ENCODE measurements at places on chromosomes 11 and 22. TPM values are rescaled to one million over a fixed set of nuclear protein-coding genes. Genes with fewer than 3 reads are reported as not detected.

DNA sequence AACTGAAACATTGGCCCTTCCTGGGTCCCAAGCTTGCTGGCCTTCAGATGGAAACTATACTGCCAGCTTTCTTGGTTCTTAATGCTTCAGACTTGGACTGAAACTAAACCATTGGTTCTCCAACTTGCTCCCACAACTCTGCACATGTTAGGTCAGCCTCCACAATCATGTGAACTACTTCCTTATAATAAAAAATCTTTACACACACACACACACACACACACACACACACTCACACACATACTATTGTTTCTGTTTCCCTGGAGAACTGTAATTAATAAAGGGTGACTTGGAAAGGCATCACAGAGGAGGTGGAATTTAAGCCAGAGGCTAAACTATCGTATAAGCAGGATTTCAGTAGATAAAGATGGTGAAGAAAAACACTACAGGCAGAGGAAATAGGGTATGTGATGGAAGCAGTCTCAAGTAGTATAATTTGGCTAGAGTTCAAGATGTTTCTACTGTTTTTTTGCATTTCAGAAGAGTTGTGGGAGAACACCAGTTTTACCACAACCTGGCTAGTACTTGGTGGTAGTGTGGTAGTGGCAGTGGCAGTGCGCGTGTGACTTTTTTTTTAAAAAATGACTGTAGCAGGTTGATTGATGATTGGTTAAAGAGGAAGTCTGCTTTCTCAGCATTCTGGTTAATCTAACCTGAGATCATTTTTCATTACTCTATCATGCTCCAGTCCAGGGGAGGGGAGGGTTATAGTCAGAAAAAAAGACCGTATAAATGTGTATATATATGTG, 70.1 kb downstream of the PDE3B start:
- H3K27me3 ChIP-seq = no peaks in the 10 kb centered on the region
- H3K36me3 ChIP-seq = no peaks in the 10 kb centered on the region
- no peak for DNase-seq
- no peak overlapping the region for H3K4me3 ChIP-seq

GRCh38 chr11:107592813-107593212, 1.9 kb downstream of the ELMOD1 start:
- H3K36me3 ChIP-seq = no peaks in the 10 kb centered on the region
- H3K4me1 ChIP-seq = peaks cover 9% of the 10 kb centered on the region
- H3K4me3 ChIP-seq = no peak overlapping the region
- H3K27me3 ChIP-seq = peaks cover 84% of the 10 kb centered on the region

GRCh38 chr11:45890886-45891550, 5.6 kb downstream of the MAPK8IP1 start:
- H3K27ac ChIP-seq = no peak overlapping the region
- H3K4me3 ChIP-seq = no peak overlapping the region
- no peaks in the 10 kb centered on the region for H3K36me3 ChIP-seq
- no peaks in the 10 kb centered on the region for H3K4me1 ChIP-seq

Gene CADM1
- total RNA-seq = 48.4 TPM
